ENCODE measurements at places on chromosomes 12 and 14.

- DNase-seq = no peak
Observed at GRCh38 chr14:75430116-75430515, 2.3 kb downstream of the JDP2 start.

GRCh38 chr12:131397493-131398181 lies 313.3 kb upstream of the SFSWAP start:
- DNase-seq = no peak

DNA sequence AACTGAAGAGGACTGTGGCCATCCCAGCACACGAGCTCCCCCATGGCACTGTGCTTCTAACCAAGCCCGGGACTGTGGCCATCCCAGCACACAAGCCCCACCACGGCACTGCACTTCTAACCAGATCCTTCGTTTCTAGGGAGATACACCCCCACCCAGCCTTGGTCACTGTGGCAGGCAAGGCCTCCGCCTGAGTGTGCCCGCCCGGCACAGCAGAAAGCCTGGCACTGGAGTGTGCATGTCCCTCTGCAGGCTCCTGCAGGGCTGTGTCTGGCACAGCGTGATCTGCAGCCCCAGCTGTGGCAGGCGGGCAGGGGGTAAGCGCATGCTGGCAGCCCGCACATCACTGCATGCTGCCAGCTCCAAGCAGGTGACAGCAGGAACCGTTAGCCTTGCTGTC lies 49.8 kb downstream of the CCDC85C start:
- no peak for DNase-seq

GRCh38 chr12:25924491-25925001 lies 33.9 kb upstream of the RASSF8 start:
- no peak for DNase-seq

DNA sequence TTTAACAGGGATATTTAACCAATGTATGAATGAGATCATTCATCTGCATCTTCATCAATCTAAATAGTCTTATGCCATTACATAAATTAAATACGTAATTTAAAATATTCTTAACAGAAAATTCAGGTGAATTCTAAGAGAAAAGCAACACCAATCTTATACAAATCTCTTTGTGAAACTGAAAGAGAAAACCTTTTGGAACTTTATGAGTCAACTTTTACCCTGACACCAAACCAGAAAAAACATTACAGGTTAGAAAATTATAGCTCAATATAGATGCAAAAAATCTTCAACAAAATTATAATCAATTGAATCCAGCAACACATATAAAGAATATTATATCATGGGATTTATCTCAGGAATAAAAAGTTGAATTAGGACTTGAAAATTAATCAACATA lies 3.4 kb downstream of the GLIPR1L1 start:
- no peak for DNase-seq

DNA sequence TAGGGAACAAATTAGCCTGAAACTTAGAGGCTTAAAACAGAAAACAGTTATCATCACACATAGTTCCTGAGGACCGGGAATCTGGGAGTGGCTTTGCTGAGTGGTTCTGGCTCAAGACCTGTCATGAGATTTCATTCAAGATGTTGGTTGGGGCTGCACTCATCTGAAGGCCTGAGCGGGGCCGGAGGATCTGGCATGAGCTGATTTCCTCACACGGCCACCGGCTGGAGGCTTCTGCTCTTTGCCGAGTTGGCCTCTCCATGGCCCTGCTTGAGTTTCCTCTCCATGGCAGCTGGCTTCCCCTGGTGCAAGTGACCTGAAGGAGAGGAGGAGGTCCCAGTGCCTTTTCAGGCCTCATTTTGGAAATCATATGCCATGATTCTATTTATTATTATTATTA lies 128.1 kb downstream of the PAPOLA start:
- DNase-seq = no peak

- DNase-seq = no peak
Observed at GRCh38 chr14:85644211-85644610, 114.3 kb downstream of the FLRT2 start.

DNA sequence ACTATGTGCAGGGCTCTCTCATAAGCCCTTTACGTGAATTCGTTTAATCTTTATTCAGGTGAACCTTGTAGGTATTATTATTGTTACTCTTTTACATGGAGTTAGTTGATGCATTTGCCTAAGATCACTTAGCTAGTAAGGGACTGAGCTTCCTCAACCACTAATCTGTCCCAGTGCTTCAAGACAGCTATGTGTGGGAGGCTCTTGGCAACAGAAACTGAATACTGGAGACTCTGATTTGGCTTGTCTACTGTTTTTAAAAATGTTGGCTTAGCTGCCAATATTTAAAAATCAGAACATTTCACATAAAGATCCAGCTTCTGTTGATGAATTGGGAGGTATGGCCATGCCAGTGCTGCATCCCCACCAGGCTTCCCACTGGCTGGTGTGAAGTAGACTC lies 6.8 kb downstream of the KNTC1 start:
- no peak for DNase-seq

DNA sequence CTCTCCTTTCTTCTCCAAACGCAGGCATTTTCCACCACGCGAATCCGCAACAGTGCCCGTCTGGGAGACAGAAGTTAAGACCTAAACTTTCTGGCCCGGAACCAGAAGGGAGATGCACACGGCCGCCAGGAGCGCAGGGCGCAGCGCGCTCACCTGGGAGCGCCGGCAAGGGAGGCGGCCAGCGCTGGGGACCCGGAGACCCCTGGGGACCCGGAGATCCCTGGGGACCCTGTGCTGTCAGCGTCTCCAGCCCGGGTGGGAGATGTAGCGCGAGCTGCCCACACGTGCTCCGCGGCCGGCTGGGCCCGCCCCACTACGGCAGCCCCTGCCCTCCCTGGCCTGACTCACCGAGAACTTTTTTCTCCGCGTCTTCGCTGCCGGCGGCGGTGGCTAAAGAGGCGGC lies 620 bp downstream of the YBX3 start:
- peak; percentile 7 for DNase-seq

DNA sequence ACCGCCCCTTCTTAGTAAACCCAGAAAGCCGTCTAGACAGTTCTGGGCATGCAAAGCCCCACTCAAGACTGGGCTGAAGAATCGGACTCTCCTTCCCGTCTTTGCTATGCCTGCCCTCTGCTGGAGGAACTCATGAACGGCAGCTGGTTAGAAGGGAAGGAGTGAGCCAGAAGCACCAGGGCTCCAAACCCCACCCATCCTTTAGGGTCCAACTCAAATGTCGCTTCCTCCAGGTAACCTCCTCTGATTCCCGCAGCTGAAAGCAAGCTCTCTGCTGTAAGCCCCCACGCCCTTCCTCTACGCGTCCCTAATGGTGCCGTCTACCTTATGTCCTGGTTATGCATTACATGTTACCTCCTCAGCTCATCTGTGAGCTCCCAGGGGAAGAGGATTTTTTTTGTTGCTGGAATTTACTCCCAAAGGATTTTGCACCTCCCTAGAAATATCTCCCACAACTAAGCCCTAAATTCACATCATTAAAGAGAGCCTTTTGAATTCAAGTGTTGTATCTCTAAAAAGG lies 59.0 kb upstream of the SCN8A start:
- DNase-seq = peak; percentile 44

- DNase-seq = no peak
Observed at GRCh38 chr14:51789114-51789513, 71.3 kb upstream of the GNG2 start.

DNA sequence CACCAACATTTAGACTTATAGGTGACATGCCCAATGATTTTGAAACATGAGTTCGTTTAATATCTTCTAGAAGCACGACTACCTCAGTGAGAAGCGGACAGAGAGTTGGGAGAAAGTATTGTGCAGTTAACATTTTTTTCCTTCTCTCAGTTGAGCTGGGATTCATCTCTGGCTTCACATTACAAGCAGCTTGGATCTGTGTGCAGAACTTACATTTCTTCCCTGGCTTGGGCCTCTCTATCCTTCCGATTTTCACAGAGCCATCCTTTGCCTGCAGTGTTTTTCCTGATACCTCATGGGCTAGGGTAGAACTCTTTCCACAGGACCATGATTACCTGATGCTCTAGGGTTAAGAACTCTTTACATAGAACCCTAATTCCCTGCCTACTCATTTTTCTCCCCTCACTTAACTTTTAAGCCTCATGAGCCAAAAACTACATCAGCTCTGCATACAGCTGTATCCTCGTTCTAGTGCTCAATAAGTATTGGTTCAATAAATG lies 86.5 kb downstream of the FLRT2 start:
- DNase-seq = no peak

- DNase-seq = no peak
Observed at GRCh38 chr12:112595410-112595809, 176.7 kb downstream of the PTPN11 start.

DNA sequence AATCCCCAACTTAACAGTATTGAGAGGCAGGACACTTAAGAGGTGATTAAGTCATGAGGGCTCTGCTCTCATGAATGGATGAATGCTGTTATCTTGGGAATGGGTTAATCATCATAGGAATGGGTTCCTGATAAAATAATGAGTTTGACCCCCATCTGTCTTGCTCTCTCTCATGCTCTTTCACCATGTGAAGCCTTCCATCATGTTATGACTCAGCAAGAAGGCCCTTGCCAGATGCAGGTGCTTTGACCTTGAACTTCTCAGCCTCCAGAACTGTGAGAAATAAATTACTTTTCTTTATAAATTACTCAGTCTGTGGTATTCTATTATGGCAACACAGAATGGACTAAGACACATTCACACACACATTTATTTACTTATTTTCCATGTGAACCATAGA lies 89.0 kb upstream of the PPM1H start:
- no peak for DNase-seq

GRCh38 chr14:85242666-85243065 lies 287.3 kb upstream of the FLRT2 start:
- no peak for DNase-seq

GRCh38 chr12:93921521-93921920 lies 226.9 kb upstream of the PLXNC1 start:
- no peak for DNase-seq

GRCh38 chr12:85507456-85507855 lies 227.4 kb downstream of the ALX1 start:
- DNase-seq = no peak

GRCh38 chr14:59075506-59075905 lies 113.0 kb upstream of the DAAM1 start:
- DNase-seq = no peak

DNA sequence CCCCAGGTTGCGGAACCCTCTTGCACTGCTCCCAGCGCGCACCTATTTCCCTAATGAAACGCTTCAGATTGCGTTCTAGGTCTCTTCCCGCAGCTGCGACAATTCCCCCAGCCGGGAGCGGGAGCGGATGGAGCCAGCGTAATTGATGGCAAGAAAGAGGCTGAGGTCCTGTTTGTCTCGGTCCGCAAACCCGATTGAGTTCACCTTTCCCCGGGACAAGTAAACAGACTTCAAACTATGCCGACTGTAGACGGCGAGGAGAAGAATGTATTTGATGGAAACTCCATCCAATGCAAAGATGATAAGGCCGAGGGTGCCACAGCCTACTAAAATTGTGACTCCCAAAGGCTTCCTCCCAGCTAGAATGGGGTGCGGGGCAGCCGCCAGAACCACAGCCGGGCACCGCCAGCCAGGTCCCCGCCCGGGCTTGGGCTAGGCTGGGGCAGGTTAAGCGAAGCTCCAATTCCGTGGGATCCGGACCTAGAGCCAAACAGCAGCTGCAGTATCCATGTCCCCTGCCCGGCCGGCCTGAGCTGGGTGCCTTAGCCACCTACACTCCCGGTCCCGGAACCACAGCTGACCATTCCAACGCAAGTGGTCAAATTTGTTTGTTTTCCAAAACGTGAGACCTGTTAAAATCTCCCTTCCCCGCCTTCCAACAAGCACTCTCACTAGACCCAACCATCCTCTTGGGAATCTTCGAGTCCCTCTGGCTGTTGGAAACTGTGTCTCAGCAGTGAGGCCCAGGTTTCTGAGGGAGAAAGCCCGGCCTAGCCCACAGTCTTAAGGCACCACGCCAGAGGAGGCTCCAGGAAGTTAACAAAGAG lies 5.5 kb downstream of the NKX2-1 start:
- no peak for DNase-seq

DNA sequence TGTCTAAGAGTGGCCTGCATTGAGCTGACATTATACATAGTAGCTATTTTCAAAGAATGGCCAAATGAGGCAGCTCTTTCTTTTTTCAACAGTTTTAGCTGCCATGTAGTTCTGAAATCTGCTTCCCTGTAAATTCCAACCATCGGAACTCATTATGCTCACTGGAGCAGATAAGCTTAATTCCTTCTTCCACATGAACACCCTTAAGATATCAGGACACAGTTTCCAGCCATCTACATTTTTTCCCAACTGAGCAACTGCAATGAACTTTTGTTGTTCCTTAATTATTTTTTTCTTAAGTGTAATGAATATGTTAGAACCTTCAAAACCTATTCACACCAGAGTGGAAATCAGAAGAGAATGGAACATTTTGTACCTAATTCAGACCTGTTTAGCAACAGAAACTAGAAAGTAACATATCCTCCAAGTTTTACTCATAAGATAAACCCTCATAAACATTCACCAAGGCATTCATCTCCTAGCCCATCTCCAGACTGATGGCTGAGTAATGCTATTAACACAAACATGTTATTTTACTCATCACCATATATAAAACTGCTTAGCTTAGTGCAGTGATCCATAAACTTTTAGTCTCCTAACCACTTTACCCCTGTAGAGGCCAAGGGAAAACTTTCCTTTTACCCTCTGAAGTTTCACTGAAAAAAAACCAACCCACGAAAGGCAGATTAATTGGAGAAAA lies 296.1 kb upstream of the SYT1 start:
- no peak for DNase-seq

DNA sequence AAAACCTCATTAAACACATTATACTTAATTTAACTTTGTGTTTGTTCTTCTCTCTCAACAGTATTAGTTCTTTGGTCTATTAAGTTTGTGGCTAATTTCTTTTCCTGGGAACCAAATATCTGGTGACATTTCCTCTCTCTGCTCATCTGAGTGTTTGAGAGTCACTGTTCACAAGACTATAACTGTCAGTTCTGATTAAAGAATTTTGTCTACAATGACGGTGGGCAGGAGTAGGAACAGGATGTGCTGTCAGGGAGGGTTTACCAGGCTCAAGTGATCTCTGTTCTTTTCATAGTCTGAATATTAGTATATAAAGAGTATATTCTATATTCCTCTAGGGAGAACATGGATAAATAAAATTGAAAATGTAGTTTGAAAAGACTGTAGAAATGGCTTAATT lies 92.9 kb downstream of the ALG10B start:
- DNase-seq = no peak

DNA sequence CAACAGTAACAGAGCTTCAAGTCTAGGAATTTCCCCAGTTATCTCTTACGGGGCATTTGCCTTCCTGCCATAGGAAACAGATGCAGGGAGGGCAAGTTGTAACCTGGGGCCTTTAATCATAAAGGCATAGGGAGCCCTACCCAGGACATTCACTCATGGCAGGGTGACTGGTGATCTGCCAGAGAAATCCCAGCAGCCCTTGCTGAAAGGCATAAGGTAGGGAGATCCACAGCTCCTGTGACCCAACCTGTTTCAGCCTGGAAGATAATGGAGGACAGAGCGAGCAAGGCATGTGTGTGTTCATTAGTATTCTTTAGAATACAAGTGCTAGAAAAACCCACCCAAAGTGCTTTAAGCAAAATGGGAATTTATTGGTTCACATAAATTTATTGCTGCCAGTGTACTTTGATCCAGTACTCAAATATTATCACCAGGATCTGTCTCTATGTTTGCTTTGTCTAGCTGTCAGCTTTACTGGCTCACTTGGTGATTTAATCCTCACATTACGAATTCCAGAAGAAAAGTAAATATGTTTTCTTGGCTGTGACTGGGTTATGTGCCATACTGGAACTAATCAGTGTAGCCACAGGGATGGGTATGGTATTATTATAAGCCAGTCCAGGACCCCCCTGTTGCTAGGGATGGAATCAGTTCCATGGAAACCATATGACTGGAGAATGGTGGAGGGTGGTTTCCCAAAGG lies 21.1 kb upstream of the AKAP6 start:
- DNase-seq = no peak

All from stimulated activated CD8-positive, alpha-beta memory T cell treated with anti-CD3 and anti-CD28 coated beads, Interleukin-7, amount 100 ng/mL, for 1 hour (primary cell).